ENCODE measurements at places on chromosomes 3 and 15.

GRCh38 chr3:195805181-195805580 is 6.5 kb downstream of the MUC4 start:
- no peak for DNase-seq

DNA sequence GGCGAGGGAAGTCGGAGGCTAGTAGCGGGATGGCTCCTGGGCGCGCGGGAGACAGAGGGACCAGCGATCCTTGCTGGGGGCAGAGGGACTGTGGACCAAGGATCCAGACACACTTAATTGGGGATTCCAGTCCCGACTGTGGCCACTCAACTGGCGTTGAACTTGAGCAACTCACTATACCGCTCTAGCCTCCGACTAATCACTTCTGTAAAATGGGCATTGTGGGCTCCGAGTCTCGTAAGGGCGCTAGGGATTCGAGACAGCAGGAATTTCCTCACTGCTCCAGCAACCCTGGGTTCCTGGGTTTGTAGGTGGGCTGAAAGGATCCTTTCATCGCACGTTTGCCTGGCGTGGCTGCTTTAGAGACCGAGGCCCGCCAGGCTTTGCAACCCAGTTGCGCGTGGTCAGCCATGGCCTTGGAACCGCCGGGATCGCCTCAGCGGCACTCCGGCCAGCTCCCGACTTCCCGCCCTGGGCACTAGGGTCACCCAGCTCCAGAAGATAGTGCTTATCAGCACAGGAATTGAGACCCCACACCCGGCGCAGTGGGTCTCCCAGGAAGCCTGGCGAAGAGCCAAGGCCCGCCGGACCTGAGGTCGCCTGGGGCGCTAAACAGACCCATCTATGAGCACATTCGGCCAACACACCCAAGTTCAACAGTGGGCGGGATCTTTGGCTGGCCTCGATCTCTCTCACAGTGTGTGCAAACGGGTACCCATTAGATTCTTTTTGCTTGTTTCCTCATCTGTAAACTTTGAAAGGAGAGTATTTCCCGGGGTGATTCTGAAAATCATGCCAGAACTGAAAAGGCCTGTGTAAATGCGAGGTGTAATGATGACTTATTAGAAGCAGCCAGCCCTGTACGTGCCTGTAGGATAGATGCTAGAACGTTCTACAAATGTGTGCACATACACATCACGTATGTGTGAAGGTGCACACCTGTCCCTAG is 9.9 kb downstream of the FOXL2 start:
- no peak for DNase-seq

DNA sequence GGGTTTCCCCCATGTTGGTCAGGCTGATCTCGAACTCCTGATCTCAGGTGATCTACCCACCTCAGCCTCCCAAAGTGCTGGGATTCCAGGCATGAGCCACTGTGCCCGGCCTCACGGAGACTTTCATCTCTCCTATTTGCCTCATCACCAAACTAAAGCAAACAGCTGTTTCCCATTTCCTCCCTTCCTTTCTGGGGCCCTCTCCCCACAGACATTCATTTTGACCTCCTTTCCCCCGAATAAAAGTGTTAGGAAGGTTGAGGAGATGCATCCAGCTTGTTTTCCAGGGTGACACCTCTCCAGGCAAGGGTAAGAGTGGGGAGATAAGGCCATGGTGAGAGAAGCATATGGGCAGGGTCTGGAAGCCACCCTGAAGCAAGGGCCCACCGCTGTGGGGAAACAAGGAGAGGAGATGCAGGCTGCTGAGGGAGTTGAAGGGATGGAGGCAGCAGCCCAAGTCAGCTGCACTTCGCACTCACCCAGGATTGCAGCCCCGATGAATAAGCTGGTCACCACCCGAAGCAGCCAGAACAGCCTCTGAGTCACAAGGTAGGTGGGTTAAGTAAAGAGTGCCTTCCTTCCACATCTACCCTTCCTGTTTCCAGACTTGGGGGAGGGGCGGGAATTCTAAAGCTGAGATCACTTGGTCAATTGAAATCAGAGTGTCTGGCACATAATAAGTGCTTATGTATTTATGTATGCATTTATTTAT is 7.7 kb downstream of the DUOXA2 start:
- DNase-seq, result peak; percentile 54

DNA sequence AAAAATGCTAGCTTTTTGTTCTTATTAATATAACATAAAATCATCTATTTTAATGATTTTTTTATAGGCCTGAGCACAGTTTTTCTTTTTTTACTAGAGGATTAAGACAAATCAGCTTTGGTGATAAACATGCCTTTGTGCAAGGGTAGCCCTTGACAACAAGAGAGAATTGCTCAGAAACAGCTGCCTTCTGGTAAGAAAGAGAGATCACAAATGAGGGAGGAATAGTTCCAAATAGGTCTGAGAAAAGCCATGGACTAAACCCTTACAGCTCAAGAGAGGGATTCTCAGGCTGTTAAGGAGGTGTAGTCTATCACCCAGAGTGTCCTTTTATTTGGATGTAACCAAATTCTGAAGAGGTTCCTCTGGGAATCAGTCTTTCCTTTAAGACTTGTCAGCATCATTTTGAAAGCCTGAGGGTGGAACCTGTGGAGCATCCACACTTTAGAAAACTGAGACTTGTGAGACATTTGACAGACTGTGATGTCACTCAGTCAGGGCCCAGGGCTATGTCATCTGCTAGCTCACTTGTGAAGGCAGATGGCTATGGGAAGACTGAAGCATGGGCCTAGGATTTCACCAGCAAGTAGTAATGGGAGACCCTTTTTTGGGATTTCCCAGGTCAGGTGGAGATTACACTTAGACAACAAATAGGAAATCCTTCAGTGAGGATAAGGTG is 102.9 kb upstream of the KCNAB1 start:
- DNase-seq, result no peak

- DNase-seq, result no peak
Measured at GRCh38 chr3:4042869-4043268, 243.6 kb downstream of the LRRN1 start.

DNA sequence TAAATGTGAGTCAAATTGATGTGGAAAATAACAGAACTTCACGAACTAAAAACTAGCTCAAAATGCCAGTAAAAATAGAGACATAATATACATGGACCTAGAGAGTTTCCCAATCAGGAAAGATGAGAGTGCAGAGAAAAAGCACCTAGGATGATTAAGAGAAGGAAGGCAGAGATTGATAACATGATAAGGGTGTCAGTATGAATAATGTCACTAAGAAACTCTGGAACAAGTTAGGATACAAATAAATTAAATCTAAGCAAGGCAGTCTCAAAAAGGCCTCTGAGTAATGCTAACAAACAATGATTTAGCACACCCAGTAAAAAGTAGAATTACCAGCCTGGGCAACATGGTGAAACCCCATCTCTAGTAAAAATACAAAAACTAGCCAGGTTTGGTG is 304.7 kb upstream of the DPPA4 start:
- no peak for DNase-seq

- no peak for DNase-seq
Measured at GRCh38 chr3:193148688-193149473, 92.1 kb upstream of the PLAAT1 start.

DNA sequence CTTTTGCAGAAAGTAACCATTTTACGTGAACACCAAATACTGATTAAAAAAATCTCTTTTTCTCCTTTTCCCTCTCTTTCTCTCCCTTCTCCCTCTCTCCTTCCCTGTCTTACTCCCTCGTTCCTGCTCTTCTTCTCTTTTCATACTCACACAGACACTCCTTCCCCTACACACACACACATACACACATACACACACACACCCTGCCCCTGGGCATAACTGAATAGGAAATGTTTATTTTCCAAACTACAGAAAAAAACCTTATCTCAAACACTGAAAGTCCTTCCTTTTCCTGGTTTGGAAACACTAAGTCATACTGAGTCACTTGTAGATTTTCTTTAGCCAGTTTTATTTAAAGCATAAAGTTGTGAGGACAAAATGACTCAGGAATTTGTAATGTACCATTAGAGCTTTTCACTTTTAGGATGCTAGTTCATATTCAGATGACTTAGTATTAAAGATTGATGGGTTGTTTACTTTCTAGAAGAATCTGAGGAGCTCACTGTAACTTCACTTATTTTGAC is 62.4 kb downstream of the MBNL1 start:
- peak; percentile 97 for DNase-seq

- DNase-seq, result no peak
Measured at GRCh38 chr3:81592101-81592500, 169.3 kb downstream of the GBE1 start.

GRCh38 chr3:72234391-72234790 is 449.4 kb upstream of the PROK2 start:
- DNase-seq, result no peak

GRCh38 chr3:14410106-14410502 is 7.7 kb downstream of the SLC6A6 start:
- no peak for DNase-seq

- no peak for DNase-seq
Measured at GRCh38 chr3:14208977-14209394, 30.4 kb downstream of the LSM3 start.

DNA sequence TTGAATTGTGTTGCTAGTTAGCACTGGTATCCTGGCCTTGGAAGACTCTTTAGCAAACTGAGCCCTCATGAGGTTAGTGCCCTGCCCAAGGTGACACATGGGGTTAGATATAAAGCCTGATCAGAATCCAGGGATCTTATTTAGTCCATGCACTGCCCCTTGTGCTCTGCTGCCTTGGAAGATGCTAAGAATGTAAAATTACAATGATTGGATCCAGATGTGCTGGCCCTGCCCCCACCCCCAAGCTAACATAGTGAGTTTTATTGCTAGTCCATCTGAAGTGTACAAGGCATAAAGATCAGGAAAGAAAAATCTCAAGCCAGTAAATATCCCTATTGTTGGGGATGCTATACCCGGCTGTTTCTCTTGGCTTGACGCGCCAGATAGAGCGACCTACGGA is 248.1 kb upstream of the C2CD4B start:
- DNase-seq, result no peak

GRCh38 chr15:83476066-83476465 is 28.9 kb downstream of the SH3GL3 start:
- no peak for DNase-seq

- no peak for DNase-seq
Measured at GRCh38 chr3:37279236-37279635, 104.9 kb upstream of the LRRFIP2 start.

- no peak for DNase-seq
Measured at GRCh38 chr15:78060232-78060631, 17.3 kb downstream of the TBC1D2B start.

DNA sequence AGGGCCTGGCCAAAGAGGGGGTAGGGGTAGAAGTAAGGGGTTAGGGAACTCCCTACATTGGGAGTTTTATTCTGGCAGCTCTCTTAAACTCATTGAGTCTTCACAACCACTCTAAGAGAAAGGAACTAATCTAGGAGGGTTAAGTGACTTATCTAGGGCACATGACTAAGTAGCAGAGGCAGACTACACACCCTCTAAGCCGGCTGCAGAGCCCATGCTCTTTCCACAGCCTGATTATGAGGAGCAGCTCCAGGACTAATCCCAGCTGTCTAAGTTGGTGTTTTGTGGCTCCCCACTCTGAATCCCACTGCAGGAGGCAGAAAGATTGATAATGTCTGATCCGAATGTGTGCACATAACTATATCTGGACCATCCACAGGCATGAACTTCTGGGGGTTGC is 374.6 kb downstream of the EPHB1 start:
- no peak for DNase-seq

DNA sequence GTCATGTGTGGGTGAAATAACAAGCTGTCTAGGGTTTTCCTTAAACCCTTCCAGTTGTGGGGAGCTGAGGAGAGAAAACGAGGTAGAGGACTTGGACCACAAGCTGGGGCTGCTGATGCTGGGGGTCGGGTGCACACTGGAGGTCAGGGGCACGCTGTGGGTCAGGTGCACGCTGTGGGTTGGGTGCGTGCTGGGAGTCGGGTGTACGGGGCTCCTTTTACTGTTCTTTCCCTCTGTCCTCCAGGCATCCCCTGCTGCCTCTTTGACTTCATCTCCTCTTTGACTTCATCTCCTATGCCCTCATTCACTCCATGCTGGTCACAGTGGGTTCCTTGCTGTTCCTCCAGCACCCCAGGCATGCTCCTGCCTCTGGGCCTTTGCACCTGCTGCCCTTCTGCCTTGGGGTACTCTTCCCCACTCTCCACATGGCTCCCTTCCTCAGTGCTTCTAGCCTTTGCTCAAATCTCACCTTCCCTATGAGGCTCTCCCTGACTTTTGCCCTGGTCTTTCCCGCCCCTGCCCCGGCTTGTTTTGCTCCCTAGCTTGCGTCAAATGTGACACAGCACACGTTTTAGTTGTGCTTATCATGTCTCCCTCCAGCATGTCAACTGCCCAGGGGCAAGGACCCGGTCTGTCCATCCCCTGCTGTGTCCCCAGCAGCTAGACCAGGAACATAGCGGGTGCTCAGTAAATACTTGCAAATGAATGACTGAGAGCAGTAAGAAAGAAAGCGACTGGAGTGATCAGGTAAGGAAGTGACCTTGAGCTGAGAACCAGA is 45.4 kb downstream of the WNT7A start:
- DNase-seq, result no peak

DNA sequence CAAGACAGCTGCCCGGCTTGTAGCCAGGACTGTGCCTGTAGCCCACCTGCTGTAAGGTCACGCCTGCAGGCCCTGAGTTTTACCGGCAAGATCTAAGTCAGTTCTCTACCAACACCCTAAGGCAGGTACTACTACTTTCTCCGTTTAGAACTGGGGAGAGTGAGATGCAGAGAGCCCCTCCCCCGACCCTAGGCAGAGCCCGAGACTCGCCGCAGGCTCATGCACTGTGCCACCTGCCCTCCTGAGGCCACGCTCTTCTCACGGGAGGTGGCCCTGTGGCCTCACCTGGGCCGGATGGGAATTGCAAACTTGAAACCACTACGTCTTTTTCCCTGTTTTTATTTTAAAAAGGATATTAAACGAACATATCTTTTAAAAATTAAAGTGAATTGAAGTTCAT is 36.9 kb upstream of the PCSK6 start:
- no peak for DNase-seq

DNA sequence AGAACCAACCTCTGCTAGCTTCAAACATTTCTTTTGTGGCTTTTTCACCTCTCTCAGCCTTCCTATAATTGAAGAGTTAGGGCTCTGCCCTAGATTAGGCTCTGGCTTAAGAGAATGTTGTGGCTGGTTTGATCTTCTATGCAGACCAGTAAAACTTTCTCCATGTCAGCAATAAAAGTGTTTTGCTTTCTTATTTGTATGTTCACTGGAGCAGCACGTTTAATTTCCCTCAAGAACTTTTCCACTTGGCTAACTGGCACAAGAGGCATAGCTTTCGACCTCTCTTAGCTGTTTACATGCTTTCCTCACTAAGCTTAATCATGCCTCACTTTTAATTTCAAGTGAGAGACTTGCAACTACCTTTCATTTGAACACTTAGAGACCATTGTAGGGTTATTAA is 964.7 kb downstream of the ROBO2 start:
- no peak for DNase-seq

GRCh38 chr3:146403792-146404191 is 65.6 kb downstream of the PLSCR2 start:
- DNase-seq, result no peak

GRCh38 chr15:77507911-77508310 is 87.2 kb downstream of the HMG20A start:
- peak; percentile 82 for DNase-seq

- no peak for DNase-seq
Measured at GRCh38 chr3:59777667-59778077, 727.8 kb upstream of the CFAP20DC start.

All from endothelial cell of umbilical vein (primary cell).